Prostate gland (tissue), 2 donors: ENCODE measurements at places on chromosomes 7 and 10. TPM values are rescaled to one million over a fixed set of nuclear protein-coding genes. Genes with fewer than 3 reads are reported as not detected.

The VIPR2 gene
- total RNA-seq = 1.0 TPM

The C10orf62 gene
- total RNA-seq = 14.0 TPM

The CHAT gene
- not detected for total RNA-seq

The PLAC9 gene
- 14.7 TPM for total RNA-seq

The DKK1 gene
- total RNA-seq = 6.5 TPM

The BUD31 gene
- total RNA-seq = 73.8 TPM

The ZNF33B gene
- 25.6 TPM for total RNA-seq

The AEBP1 gene
- total RNA-seq = 40.4 TPM

The TFR2 gene
- 2.3 TPM for total RNA-seq

The ZNF503 gene
- 33.7 TPM for total RNA-seq

The SGCE gene
- total RNA-seq = 34.9 TPM

The LFNG gene
- total RNA-seq = 45.6 TPM

The HPSE2 gene
- 2.4 TPM for total RNA-seq

The ZNF117 gene
- total RNA-seq = 6.1 TPM

The CLRN3 gene
- total RNA-seq = not detected

The MINDY3 gene
- total RNA-seq = 23.3 TPM

The MSMB gene
- total RNA-seq = 1,381 TPM

The MKRN1 gene
- total RNA-seq = 69.0 TPM

The SLC18A3 gene
- total RNA-seq = not detected

The HGF gene
- 7.5 TPM for total RNA-seq

The CDNF gene
- total RNA-seq = 15.8 TPM

The NUTM2E gene
- total RNA-seq = 0.57 TPM

The SLC25A13 gene
- 41.6 TPM for total RNA-seq
